ENCODE measurements at places on chromosomes 5 and 9.

DNA sequence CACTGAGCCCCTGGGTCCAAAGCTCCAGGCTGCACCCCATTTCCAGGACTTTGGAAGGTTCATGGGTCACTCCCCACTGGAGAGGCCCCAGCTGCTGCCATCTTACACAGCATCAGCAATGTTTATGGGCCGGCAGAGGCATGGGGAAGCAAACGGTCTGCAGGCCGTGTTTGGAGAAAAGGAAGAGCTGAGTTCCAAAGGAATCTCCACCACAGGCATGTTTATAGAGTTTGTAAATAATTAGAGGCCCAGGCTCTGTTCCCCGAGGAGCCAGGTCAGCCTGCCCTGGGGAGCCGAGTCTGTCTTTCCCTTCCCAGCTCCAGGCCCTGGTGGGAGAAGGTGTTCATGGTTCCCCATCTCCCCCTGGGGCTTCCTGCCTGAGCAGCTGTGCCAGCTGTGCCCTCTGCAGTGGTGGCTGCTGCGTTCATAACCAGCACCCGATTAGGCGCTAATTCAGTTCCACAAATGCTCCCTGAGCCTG, 64.8 kb downstream of the COL27A1 start:
- no peak for DNase-seq

DNA sequence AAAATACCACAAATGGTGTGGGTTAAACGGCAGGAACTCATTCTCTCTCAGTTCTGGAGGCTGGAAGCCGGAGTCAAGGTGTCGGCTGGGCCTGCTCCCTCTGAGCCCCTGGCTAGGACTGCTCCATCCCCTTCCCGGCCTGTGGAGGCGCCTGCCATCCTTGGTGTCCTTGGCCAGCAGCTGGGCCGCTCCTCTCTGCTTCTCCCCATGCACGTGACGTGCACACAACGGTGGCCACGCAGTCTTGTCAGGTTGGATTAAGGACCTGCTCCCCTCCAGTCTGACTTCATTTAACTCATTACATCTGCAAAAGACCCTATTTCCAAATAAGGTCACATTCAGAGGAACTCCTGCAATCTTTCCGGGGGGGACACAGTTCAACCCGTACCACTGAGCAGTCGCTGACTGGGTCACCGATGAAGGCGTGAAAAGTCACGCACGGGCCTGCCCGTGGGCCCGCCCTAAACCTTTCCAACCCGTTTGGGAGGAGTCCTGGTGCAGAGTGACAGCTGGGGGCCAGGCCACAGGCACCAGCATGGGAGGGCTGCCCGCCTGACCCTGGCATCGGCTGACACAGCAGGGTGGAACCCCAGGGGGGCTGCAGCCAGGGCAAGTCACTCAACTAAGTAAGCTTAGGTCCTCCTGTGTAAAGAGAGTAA, 135.2 kb downstream of the COL23A1 start:
- DNase-seq: no peak

DNA sequence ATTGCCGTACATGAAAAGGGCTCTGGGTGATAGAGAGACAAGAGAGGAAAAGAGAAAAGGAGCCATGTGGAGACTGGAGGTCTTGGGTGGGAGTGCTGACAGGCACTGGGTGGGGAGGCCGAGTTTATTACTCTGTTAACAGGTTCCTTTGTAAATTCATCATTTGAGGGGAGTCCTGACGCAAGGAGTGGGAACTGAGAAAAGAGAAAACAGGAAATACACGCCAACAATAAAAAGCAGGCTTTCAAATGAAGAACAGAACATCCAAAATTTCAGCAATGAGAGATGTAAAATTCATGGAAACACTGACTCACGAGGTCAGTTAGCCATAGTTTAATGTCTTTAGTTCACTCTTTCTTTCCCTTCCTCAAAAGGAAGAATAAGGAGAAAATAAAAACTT, 342.8 kb downstream of the TMEM167A start:
- no peak for DNase-seq

- DNase-seq: no peak
These were observed 667 bp downstream of the FBXO10 start for GRCh38 chr9:37575511-37575914.

- DNase-seq: no peak
These were observed 45.2 kb upstream of the ANKRD55 start for GRCh38 chr5:56278335-56278753.

GRCh38 chr9:16640649-16641048, 229.8 kb downstream of the BNC2 start:
- no peak for DNase-seq

Measured in NCI-H2029 treated with DMSO at 0.1 percent for 48 hours (cell line).